ENCODE measurements at places on chromosomes 2 and 18. TPM values are rescaled to one million over a fixed set of nuclear protein-coding genes. Genes with fewer than 3 reads are reported as not detected.

TOGARAM2 gene
- 23.2 TPM for total RNA-seq

KDM3A gene
- 31.0 TPM for total RNA-seq

PRSS56 gene
- not detected for total RNA-seq

DNA sequence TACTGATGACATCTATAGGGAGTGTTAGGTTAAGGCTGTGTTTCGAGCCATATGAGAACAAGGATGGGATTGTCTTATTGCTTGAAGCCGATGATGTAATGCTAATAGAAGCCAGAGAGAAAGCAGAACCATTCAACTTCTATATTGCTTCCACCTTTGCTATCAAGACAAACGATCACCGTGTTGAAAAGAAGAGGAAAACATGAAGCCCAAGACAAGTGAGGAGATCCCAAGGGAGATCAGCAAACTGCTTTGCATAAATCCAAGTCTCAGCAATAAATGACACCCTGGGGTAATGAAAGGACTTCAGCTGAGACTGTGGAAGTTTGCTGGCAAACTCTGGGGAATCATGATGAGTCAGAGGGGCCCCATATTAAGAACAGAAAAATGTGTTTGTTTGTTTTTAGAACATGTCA lies 206.2 kb downstream of the NCKAP5 start:
- no peak for DNase-seq

GRCh38 chr2:177254433-177255226 lies 9.9 kb downstream of the NFE2L2 start:
- DNase-seq = peak; percentile 50

GRCh38 chr2:172927641-172928357 lies 147.8 kb upstream of the MAP3K20 start:
- peak; percentile 46 for DNase-seq

- peak; percentile 71 for DNase-seq
Measured at GRCh38 chr2:144519934-144520731, at the start of gene ZEB2. TSS of gene ZEB2 (minus strand) at chr2:144520119. CDS start at chr2:144517350, 2,769 bp downstream.

GRCh38 chr2:5735521-5735861 lies 43.3 kb downstream of the SOX11 start:
- DNase-seq = no peak

DNA sequence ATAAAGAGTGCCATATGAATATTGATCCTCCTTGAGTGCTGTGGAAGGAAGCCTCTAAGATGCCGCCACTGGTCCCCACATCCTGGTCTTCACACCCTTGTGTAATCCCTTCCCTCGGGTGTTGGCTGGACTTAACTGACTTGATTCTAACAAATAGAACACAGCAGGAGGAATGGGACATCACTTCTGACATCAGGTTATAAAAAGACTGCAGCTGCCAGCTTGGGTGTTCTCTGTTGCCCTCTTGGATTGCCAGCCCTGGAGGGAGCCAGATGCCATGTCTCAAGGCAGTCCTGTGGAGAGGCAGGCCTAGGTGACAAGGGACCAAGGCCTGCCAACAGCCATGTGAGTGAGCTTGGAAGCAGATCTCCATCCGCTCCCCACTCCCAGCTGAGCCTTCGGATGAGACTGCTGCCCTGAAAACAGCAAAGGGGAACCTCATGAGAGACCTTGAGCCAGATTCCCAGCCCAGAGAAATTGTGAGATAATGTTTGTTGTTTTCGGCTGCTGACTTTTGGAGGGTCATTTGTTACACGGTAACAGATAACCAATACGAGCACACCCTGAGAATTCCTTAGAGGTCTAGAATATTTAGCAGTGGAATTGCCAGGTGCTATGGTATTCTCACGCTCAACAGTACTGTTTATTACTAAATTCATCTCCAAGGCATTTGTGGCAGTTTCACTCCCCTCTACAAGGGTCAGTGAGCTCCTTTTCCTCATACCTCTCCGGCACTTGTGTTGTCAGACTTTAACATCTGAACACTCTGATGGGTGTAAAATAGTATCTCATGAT lies 32.5 kb downstream of the HPCAL1 start:
- DNase-seq = no peak

DNA sequence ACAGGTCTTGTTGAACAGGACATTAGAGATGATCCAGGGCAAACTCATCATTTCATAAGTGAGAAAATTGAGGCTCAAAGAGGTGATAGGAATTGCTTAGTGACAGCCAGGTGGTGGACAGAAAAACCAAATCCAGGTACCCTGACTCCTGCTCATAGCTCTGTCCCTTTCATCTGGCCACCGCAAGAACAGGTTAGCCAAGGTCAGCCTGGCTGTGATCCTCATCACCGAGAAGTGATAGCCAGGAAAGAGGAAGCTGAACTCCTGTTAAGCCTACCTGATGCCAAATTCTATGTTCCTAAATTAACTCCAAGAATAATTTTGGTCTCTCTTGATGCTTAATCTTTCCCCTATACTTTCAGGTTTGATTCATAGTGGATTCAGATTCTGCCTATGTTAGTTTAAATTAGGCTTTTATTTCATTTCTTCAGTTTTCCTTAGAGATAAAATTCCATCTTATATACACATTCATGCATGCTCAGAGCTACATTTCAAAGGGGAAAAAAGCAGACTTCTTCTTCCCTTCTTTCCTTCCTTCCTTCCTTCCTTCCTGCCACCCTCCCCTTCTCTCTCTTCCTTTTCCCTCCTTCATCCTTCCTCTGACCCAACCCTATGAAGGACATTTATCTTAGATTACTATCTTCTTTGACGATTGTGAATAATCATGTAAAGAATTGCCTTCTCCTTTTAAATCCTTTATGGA lies 17.3 kb upstream of the CRIM1 start:
- no peak for DNase-seq

GRCh38 chr2:3195641-3196476 lies 181.8 kb downstream of the EIPR1 start:
- DNase-seq = no peak

GRCh38 chr2:28558158-28558820 lies 62.4 kb downstream of the PLB1 start:
- no peak for DNase-seq
